Hematopoietic multipotent progenitor cell treated with erythropoietin and hydrocortisone succinate and interleukin-3 and kit ligand, for 17 days (in vitro differentiated cells): ENCODE measurements at places on chromosomes 16 and 17.
A peak's percentile ranks its signal among the peaks of the same experiment; 100 is the strongest.

DNA sequence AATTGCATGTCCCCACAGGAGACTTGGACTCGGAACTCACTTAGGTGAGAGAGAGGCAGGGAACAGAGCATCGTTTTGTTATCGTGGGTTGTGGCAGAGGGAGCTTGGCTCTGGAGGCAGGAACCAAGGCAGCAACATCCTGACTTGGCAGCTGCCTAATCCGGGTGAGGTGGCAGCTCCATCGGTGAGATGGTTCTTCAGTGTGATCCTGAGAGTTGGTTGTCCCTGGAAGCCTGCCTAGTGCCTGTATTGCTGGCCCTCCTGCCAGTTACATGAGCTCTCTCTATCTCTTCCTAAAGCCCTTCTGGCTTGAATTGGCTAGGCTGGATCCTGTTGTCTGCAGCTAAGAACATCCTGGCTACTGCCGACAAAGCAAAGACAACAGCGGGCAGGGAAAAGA, 19.9 kb upstream of the SEC14L1 start:
- peak; percentile 55 for DNase-seq

DNA sequence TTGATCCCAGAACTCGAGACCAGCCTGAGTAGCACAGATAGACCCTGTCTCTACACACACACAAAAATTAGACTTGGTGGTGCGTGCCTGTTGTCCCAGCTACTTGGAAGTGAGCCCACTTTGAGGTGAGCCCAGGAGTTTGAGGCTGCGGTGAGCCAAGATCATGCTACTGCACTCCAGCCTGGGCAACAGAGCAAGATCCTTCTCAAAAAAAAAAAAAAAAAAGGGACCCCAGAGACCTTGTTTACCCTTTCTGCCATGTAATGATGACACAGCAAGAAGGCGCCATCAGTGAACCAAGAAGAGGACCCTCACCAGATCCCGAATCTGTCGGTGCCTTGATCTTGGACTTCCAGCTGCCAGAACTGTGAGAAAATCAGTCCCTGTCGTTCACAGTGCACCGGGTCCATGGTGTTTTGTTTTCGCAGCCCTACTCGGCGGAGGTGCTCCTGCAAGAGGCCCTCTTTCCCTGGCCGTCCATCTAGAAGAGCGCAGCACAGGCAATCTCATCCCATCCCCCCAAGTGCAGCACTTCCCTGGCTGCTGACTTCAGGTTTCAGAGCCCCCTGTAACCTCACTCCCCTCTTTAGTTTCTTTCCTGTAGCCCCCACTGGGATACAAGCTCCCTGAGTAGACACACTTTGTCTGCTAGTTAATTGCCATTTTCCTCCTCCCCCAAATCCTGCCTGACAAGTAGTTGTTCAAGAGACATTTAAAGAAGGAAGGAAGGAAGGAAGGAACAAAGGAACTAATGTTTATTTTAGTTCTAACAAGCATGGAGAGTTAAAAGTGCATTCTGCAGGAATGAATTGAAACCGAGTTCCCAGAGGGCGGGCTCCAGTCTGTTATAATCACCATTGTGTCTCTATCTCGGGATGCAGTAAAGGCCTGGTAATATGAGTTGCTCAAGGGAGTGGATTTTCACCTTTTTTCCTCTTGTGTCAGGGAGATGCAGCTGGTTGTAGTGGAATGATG, 115.3 kb downstream of the SNX29 start:
- no peak for DNase-seq

- no peak for DNase-seq
Measured at GRCh38 chr17:35715416-35715815, 16.0 kb upstream of the RASL10B start.

DNA sequence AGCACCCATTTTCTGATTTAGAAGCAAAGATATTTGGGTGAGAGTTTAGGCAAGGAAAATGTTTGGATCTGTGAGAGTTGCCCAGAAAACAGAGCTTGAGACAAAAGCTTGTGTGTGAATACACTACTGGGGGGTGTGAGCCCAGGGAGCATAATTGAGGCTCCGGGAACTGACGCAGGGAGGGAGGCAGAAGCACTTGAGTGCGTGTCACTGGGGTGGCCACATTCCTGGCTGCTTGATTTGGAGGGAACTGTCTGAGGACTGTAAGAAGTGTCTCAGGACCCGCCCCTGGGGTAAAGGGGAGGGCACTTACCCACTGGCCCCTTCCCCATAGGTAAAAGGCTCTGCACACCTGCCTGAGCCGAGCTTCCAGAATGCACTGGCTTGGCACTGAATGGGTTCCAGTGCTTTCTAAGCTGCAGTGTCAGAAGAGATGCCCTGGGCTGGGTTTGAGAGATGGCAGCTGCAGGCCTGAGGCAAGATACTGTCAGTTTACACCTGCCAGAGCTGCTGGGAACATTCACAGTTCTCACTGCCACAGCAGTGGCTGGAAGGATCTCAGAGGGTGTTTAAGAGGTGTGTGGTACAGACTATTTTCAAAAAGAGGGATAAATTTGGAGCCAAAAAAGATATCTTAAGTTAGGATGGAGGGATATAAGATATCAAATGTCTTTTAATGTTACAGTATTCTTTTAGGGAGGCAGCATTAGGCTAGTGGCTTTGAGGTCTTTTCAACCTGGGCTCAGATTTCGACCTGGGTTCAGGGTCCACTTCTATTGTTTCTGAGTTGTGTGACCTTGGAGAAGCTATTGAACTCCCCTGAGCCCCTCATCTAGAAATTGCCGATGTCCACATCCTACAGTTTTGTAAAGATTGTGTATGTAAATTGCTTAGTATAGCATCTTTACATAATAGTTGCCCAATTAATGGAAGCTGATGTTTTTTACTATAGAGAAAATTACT, 6.9 kb upstream of the TEX2 start:
- DNase-seq, result no peak

- DNase-seq, result peak; percentile 24
Measured at GRCh38 chr16:68396481-68396880, 51.8 kb downstream of the SMPD3 start.

- DNase-seq, result peak; percentile 81
Measured at GRCh38 chr16:87850009-87851006, 19.0 kb downstream of the SLC7A5 start.

- DNase-seq, result peak; percentile 25
Measured at GRCh38 chr17:7260651-7261378, 1.5 kb downstream of the CLDN7 start.

GRCh38 chr17:10605221-10605783, 51.8 kb downstream of the MYH3 start:
- DNase-seq, result no peak

GRCh38 chr17:38416840-38417209, 11.4 kb upstream of the ARHGAP23 start:
- DNase-seq, result no peak

DNA sequence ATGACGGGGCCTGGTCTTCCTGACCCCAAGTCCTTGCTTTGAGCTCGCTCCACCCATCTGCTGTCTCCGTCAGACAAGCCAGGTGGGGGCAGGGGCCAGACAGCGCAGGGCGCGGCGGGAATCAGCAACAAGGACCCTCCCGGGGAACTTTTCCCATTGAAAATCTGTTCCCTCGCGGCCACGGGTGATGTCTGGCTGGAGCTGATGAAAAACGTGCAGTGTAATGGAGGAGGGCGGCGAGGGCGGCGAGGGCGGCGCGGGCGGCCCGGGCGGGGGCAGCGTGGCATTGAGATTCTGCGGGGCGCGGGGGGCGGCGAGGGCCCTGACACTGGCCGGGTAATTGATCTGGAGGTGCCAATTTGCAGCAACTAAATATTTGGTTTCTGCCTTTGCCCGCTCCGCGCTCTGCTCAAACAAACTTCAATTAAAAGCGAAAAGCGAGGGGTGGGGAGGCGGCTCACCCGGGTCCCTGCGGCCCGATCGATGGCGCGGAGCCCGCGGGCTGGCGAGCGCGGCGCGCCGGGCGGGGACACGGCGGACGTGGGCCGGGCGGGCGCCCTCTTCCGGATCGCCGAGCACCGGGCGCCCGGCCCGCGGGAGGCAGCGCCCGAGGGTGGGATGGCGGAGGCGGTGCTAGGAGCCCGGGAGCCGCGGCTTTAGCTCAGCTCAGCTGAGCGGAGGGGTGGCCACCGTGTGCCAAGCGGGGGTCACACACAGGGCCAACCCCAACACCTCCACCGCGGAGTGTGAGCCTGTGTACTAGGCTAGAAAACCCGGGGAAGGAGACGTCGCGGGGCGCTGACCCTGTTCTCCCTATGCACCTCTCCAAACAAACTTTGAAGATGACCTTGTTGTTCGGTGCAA, 32.4 kb downstream of the DCAKD start:
- DNase-seq, result no peak

DNA sequence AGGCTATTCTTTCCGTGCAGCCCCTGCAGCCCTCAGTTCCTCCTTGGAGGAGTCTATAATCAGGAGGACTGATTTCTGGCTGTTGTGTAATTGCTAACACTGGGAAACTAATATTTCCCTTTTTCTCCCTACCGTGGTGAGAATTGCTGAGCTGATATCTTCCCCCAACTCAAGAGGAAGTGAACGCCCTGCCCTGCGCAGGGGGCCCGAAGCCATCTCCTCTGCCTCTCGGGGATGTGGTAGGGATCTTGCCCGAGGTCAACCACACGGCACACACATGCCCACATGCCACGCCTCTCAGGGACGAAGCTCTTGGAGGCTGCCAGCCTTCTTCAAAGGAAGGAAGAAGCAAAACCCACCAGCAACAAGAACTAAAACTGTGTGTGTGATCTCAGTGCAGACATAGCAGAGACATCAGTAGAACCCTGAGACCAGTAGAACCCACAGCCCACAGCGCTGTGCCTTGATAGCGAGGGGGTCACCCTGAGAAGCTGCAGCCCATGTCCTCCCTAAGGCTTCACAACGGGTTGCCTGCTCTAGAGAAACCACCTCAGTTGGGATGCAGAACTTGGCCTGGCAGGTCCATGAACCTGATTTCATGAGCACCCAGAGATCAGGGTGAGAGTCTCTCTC, 8.9 kb upstream of the ULK2 start:
- no peak for DNase-seq

- DNase-seq, result no peak
Measured at GRCh38 chr17:82598256-82599119, 49.8 kb downstream of the WDR45B start.

- DNase-seq, result no peak
Measured at GRCh38 chr17:34511931-34512330, 67.5 kb upstream of the TMEM132E start.

DNA sequence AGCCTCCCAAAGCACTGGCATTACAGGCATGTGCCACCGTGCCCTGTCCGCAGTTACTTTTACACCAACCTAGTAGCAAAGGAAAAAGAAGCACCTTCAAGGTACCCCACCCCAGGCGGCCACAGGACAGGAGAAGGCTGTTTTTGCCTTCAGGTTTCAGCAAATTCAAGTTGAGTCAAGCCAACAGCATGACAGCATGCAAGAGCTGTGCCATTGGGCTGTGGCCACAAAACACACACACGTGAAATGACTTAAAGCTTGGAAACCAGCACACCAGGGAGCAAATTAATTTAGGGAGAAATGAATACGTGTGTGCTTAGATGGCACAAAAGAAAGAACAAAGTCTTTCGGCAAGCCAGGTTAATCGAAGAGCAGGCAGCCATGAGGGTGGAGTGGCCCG, 39.7 kb downstream of the ERCC4 start:
- no peak for DNase-seq

GRCh38 chr16:49911430-49911829, 55.5 kb upstream of the ZNF423 start:
- DNase-seq, result no peak

DNA sequence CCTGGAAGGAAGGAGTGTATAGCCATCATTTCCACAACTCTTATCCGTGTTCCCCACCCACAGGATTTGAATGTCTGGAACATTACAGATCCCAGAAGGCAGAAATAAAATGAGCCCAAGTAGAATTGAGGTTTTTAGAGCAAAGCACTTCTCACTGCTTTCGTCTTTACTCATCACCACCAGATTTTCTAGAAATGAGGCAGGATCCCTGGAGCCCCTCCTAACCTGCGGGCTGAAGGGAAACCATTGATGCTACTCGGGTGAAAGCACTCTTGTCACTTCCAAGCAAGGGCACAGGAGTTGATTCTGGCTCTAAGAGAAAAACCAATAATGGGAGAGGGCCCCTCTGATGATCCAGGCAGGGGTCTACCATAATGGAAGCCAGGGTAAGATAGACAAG, 2.8 kb upstream of the ALDOC start:
- no peak for DNase-seq

GRCh38 chr16:87674419-87674818, 72.1 kb downstream of the JPH3 start:
- DNase-seq, result no peak

DNA sequence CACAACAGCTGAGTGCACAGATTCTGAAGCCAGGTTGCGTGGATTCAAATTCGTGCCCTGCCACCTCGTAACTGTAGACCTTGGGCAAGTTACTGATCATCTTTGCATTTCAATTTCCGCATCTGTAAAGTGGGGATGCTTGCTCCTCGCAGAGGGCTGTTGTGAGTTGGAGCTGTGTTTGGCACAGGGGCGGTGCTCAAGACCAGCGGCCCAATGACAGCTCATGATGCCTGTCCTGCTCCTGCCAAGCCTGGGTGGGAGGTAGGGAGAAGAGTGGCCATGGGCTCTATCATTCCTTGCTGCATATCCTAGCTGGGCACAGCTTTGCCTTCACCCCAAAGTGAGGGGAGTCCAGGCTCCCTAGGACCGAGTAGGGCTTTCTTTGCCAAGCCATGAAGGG, 12.6 kb downstream of the NXPH3 start:
- DNase-seq, result no peak

DNA sequence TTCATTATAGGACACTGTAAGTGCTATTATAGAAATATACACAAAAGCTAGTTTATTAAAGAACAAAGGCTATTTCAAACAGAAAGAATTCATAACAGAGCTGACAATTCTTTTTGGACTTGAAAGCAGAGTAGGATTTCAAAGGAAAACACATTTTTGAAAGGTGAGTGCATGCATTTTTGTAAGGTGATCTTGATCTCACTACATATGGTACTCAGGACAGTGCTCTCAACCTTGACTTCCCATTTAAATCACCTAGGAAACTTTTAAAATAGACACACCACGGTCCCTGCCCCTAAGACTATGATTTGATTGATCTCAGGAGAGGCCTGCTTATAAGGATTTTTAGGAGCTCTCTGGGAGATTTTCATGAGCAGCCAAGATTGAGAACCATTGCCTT, 1362.0 kb downstream of the CDH8 start:
- DNase-seq, result no peak

GRCh38 chr16:53998966-53999522, 287.5 kb downstream of the IRX3 start:
- DNase-seq, result no peak

GRCh38 chr16:81515281-81515680, 70.7 kb downstream of the CMIP start:
- no peak for DNase-seq

- DNase-seq, result no peak
Measured at GRCh38 chr17:5468075-5468473, 708 bp downstream of the DHX33 start.
